Sigmoid colon (tissue), 7 donors: ENCODE measurements at places on chromosomes 12 and 14. TPM values are rescaled to one million over a fixed set of nuclear protein-coding genes. Genes with fewer than 3 reads are reported as not detected.

DNA sequence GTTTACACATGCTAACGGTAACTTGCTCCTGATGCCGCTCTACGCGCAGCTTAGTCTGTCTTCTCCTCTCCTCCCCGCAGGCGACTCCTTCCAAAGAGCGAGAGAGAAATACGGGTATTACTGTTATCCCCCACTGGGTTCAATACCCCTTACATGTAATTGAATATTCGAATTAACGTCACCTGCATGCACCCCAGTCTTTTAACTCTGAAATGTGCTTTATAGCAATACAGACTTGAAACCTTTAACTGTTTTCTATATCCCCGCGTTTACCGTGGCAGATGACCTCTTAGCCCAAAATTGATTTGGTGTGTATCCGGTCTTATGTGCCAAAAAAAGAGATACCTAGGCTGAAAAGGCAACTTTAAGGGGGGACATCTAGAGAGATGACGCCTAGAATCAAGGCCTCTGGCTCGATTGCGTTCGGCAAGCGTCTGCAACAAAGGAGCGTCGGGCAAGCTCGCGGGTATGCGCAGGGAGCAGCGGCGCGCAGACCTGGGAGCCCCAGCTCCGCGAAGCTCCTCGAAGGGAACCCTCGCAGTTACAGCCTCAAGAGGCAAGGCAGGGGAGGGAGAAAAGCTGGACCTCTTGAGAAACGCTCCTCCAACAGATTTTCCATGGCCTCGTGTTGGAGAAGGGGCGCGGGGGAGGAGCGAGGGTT is 6.8 kb upstream of the FOXG1 start:
- DNase-seq, result no peak

DNA sequence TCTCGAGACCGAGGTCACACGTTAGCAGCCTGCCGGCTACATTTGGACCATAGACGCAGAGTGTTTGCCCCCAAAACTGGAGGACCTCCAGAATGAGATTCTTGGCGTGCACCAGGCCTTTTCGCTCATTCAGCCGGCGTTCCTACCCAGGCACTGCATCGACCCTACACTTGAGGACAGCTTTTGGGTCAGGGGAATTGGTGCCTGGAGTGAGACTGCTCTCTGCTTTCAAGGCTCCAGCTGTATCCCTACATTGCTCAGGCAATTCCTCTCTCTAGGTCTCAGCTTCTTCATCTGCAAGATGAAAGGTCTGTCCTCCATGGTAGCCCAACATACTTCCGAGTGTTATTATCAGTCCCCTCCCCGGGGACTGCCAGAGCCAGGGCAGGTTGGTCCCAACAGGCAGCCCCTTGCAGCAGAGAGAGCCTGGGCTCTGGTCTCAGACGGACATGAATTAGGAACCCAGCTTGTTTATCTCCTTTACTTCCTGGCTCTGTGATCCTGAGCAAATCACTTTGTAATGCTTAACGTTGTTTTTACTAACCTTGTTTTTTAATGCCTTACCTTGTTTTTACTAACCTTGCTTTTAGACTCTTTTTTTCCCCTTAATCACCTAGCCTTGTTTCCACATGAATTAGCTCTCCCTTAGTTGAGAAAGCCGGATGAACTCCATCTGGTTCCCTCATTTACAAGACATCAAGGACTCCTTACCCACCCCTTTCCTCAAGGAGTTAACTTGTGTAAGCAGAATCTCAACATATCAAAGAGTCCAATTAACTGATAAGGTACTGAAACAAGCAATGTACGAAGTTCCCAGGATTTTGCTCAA is 892 bp downstream of the TCHP start:
- DNase-seq, result no peak

GRCh38 chr12:64583771-64584421 is 26.4 kb upstream of the RASSF3 start:
- peak; percentile 2 for DNase-seq

DNA sequence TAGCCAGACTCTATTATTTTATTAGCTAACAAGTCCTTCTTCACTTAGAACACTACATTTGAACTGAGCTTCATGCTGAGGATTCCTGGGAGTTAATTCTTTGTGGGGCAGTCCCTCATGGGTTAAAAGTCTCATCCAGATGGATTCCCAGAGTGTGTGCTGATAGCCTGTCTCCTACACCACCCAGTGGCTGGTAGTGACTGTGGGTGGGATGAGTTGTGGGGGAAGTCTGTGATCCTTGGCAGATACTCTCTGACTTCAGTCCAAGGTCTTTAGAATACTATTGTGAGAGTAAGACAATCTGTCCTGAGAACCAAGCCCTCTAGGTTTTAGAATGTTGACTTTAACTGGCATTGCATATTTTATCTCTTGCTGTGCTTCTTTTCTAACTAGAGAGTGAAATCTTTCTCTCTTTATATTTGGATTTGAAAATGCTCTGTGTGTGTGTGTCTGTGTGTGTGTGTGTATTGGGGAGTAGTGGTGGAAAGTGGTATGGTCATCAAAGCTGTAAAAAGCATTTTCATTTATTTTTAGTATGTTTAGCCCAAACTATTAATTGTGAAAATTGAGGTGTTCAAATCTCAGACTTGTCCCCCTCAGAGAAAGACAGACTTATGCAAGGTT is 37.3 kb downstream of the AKAP6 start:
- no peak for DNase-seq

GRCh38 chr12:126873701-126874100 is 1393.3 kb upstream of the TMEM132C start:
- no peak for DNase-seq

GRCh38 chr12:124032265-124032886 is 59.4 kb downstream of the ZNF664 start:
- no peak for DNase-seq

OTOGL gene
- 4.7 TPM for total RNA-seq

DNA sequence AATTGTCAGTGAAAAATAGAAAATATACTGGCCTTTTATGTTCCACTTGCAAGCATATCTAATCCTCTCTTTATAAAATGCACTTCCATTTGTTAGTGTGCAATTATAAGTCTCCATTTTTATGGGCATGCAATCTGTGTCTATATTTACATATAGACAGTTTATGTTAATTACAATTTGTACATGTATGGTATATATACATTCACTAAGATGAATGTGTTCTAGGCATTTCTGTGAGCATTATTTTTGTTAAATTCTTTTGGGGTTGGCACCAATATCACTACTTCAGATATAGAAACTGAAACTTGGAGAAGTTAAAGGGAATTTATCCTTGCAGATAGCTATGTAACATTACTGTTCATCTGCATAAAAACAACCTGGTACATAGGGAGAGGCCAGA is 470.8 kb upstream of the LMO3 start:
- DNase-seq, result no peak

SRRM4 gene
- total RNA-seq, result under 0.01 TPM

- no peak for DNase-seq
Measured at GRCh38 chr14:101808020-101808641, 46.6 kb downstream of the PPP2R5C start.

DNA sequence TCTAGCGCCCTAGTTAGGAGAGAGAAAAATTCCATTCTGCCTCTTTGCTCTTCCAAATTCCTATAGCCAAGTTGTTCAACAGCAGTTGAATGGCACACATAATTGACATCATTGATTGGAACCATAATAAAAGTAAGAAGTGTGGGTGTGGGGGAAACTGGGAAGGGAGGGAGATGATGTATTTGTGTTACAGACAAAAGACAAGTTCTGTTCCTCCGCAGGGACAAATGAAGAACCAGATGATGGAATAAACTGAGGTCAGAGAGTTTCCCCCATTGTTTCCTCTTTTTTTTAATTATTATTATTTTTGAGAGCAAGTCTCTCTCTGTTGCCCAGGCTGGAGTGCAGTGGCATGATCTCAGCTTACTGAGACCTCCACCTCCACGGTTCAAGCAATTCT is 34.9 kb downstream of the GDF11 start:
- DNase-seq, result no peak
